ENCODE measurements at places on chromosomes 3 and 15.

- H3K27me3 ChIP-seq = no peaks in the 10 kb centered on the region
- no peaks in the 10 kb centered on the region for H3K4me1 ChIP-seq
- H3K4me3 ChIP-seq = no peak overlapping the region
- no peak overlapping the region for H3K27ac ChIP-seq
- no peak for DNase-seq
- H3K36me3 ChIP-seq = no peaks in the 10 kb centered on the region
Observed at GRCh38 chr15:42147431-42147735, 9.1 kb downstream of the PLA2G4F start.

DNA sequence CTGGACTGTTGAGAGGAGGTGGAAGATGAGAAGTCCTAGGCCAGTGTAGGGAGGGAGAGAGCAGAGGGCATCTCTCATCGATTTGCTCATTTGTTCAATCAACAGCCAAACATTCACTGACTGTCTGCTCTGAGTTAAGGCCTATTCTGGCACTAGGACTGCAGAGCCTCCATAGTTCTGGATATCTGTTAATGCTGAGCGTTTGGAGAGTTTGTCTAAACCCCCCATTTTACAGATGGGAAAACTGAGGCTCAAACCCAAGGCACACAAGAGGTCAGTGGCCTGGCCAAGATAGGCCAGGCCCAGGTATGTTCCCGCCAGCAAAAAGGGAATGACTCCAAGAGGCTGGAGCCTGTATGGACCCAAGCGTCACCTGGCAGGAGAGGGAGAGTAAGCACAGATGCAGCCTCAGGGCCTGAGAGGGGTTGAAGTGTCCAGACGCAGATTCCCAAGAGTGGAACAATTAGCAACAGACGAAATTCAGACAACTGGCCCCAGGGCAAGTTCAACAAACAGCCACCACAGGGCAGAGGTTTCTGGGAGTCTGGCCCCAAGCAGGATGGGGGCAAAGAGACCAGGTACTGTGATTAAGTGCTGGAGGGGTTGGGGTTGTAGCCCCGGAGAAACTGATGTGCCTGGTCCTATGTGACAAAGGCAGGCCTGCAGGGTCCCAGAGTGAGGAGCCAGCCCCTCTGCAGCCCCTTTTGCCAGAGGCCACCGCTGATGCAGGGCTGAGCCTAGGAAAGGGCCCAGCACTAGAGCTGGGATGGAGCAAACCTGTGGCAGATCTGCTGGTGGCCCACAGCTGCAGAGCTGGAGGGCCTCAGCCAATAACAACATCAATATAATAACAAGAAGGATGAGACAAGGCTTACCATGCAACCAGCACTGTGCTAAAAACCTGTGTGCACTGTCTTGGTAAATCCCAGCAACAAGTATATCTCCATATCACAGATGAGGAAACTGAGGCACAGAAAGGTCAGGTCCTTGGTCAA is 245.1 kb upstream of the TLE3 start:
- no peaks in the 10 kb centered on the region for H3K27me3 ChIP-seq
- no peak overlapping the region for H3K27ac ChIP-seq
- no peak overlapping the region for H3K4me3 ChIP-seq
- H3K36me3 ChIP-seq = no peaks in the 10 kb centered on the region

- H3K4me3 ChIP-seq = no peak overlapping the region
- H3K36me3 ChIP-seq = no peaks in the 10 kb centered on the region
- no peak overlapping the region for H3K27ac ChIP-seq
Observed at GRCh38 chr3:148021381-148021780, 612.2 kb downstream of the ZIC1 start.

DNA sequence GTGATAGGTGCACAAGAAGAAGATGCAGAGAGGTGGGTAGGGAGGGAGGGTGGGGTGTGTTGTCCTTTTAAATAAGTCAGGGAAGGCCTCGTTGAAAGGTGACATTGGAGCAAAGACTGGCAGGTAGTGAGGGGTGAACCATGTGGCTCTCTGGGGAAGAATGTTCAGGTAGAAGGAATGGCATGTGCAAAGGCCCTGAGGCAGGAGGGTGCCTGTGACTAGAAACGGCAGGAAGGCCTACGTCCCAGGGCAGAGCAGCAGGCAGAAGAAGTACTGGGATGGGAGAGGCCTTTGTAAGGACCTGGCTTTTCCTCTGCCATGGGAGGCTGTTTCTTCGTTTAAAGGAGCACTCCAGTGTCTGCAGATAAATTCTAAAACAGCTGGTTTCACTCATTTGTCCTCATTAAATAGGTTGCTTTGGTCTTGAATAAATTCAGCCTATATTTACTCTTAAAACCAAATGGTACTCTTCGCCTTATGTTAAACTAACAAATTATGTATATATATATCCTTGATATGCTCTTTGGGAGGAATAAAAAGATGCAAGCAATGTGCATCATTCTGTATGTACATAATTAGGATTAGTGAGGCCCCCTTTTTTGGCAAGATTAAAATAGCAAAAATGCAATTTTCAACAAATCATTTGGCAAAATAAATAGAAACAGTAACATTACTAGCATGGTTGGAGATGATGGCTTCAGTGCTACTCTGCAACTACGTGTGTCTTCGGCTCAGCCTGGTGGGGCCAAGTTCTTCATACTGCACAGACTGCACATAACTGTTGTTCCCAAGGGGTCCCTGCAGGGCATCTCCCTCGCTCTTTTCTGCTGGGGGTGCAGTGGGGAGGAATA is 151.4 kb downstream of the KLF13 start:
- peaks cover 44% of the 10 kb centered on the region for H3K4me1 ChIP-seq
- no peaks in the 10 kb centered on the region for H3K36me3 ChIP-seq
- H3K4me3 ChIP-seq = no peak overlapping the region
- no peaks in the 10 kb centered on the region for H3K27me3 ChIP-seq
- no peak for DNase-seq

- H3K36me3 ChIP-seq = no peaks in the 10 kb centered on the region
- H3K4me1 ChIP-seq = peaks cover 25% of the 10 kb centered on the region
- no peak overlapping the region for H3K27ac ChIP-seq
- no peak for DNase-seq
- no peak overlapping the region for H3K4me3 ChIP-seq
Observed at GRCh38 chr15:92074101-92074500, 220.6 kb downstream of the SLCO3A1 start.

GRCh38 chr15:23823508-23823907 is 136.4 kb upstream of the NDN start:
- H3K4me3 ChIP-seq = no peak overlapping the region
- no peak overlapping the region for H3K27ac ChIP-seq
- no peaks in the 10 kb centered on the region for H3K27me3 ChIP-seq
- no peaks in the 10 kb centered on the region for H3K4me1 ChIP-seq
- H3K36me3 ChIP-seq = no peaks in the 10 kb centered on the region
- no peak for DNase-seq

DNA sequence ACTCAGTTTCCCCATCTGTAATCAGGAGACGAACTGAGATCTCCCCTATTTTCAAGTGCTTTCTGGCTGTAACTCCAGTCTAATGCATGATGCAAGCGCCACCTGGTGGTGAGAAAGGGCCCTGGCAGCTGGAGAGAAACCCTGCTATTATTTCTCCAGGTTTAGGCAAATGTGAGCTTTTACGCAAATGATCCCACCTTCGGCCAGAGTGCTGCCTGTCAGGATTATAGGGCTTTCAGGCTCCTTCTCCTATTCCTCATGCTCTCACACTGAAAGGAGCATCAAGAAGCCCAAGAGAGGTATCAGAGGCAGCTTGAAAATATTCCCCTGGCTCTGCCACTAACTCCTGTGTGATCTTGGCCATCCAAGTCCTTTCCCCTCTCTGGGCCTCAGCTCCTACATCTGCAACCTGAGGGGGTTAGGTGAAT is 93.9 kb upstream of the RASGRF1 start:
- H3K4me3 ChIP-seq = no peak overlapping the region
- peak; percentile 70 for DNase-seq
- H3K27ac ChIP-seq = no peak overlapping the region
- no peaks in the 10 kb centered on the region for H3K4me1 ChIP-seq

DNA sequence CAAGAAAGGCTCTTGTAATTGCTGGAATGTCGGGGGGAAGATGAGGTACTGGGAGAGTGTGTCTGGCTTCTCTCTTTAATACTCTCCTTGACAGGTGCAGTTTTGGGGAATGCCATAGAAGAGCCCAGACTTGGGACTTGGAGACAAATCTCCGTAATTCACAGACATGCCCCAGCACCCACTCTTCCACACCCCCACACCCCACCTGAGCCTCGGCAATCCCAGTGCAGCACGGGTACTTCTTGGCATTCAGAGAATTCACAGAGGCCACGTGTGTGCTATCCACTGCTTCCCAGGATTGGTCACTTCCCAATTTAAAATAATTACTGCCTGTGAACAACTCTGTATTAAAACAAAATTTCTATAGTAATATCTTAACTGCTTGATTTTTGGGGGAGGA is 43.9 kb downstream of the TRIM71 start:
- no peaks in the 10 kb centered on the region for H3K27me3 ChIP-seq
- no peaks in the 10 kb centered on the region for H3K36me3 ChIP-seq
- no peak for DNase-seq
- no peak overlapping the region for H3K27ac ChIP-seq
- no peak overlapping the region for H3K4me3 ChIP-seq

DNA sequence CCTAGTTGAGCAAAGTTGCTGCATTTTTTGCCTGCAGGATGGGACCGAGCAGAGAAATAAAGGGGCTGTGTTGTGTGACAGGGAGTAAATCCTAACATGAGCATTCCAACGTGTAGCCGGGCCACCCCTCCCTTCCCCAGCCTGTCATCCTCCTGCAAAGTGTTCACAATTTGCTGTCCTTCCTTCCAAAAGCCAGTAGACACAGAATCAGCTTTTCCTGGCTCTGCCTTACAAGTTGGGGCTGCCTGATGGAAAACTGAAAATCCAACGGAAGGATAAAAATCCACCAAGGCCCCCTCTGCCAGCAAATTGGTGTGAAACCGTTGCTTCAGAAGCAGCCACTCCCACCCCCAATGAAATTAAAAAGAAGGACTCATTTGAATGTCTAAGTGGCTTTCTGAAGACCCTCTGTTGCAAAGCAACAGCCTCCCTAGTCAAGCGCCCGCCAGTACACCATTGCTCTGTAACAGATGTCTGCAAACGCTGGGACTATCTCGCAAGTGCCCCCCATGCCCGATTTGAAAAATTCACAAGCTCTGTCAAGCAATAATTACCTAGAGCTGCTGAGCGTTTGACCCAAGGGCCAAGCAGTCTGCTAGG is 665 bp downstream of the FRMD4B start:
- peaks cover 9% of the 10 kb centered on the region for H3K4me1 ChIP-seq
- no peak for DNase-seq

DNA sequence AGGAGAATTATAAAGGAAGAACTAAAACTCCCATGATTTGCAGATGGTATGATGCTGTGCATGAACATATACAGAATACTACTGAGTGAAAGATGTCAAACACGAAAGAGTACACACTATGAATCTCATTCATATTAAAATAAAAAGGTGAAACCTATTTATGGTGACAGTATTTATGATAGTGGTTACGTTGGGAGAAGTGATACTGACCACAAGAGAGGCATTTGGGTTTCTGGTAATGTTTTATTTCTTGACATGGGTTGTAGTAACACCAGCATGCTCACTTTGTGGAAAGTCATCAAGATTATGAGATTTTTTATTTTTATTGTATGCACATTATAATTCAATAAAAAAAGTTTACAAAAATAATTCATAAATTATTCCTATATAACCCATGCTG is 324.0 kb downstream of the GAP43 start:
- no peak overlapping the region for H3K27ac ChIP-seq
- no peaks in the 10 kb centered on the region for H3K36me3 ChIP-seq
- no peaks in the 10 kb centered on the region for H3K4me1 ChIP-seq

DNA sequence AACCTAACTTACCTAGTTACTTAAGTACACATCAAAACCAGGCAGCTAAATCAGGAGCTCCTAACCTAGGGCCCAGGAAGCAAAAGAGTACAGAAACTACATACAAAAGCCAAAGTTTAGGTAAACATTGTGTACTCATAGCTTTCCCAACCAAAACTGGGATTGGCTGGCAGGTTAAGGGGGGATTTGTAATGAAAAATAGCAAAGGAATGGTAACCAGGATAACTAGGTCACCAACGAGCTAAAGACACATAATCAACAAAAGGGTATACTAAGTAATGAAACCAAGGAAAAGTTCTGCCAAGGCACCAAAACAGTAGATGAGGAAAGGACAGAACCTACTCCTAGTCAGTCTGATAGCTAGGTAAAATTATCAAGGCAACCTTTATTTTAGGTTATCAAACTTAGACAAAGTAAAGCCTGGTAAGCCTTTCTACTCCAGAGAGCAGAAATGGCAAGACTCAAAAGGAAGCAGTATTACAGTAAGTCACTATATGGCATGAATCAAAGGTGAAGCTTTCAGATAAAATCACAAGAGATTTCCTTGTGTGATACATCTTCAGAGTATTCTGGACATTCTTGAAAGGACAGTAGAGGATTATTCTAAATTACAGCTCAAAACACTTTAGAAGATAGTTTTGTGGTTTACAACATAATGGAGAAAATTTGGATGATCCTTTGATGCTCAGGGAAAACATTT is 10.2 kb downstream of the TRA2B start:
- no peak overlapping the region for H3K27ac ChIP-seq
- H3K4me3 ChIP-seq = peak overlapping the region; percentile 9
- H3K36me3 ChIP-seq = peaks cover 62% of the 10 kb centered on the region
- H3K27me3 ChIP-seq = no peaks in the 10 kb centered on the region
- no peak for DNase-seq

- no peak overlapping the region for H3K27ac ChIP-seq
- no peaks in the 10 kb centered on the region for H3K27me3 ChIP-seq
- no peaks in the 10 kb centered on the region for H3K4me1 ChIP-seq
- H3K36me3 ChIP-seq = peaks cover 5% of the 10 kb centered on the region
Observed at GRCh38 chr15:82129761-82130160, 83.9 kb upstream of the MEX3B start.

DNA sequence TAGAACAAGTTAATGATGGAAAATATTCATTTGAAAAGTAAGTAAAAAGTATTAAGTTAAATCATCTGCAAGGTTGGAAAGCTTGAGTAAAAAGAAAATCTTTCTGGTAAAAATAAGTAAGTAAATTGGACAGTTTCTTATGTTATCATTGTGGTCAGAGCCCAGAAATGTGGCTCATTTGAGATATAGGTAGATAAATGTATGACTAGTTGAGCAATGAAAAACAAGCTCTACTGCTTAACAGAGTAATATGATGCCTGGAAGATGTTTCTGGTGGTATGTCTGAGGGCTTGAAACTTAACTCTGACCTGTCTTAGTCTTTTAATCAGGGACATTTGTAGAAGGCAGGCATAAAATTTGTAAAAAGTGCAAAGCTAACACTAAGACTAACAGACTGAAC is 444.0 kb downstream of the MFSD1 start:
- no peak overlapping the region for H3K4me3 ChIP-seq
- H3K36me3 ChIP-seq = no peaks in the 10 kb centered on the region
- no peaks in the 10 kb centered on the region for H3K4me1 ChIP-seq
- H3K27ac ChIP-seq = no peak overlapping the region
- H3K27me3 ChIP-seq = no peaks in the 10 kb centered on the region
- no peak for DNase-seq

GRCh38 chr3:128784232-128784631 is 58.2 kb downstream of the RAB7A start:
- no peak overlapping the region for H3K4me3 ChIP-seq
- peaks cover 64% of the 10 kb centered on the region for H3K4me1 ChIP-seq
- no peak overlapping the region for H3K27ac ChIP-seq
- DNase-seq = peak; percentile 59

All from CD8-positive, alpha-beta memory T cell (primary cell).